ENCODE measurements at places on chromosomes 12 and 14.

- H3K27me3 ChIP-seq = no peaks in the 10 kb centered on the region
- DNase-seq = no peak
- H3K27ac ChIP-seq = no peak overlapping the region
- no peaks in the 10 kb centered on the region for H3K36me3 ChIP-seq
- H3K4me3 ChIP-seq = no peak overlapping the region
- H3K4me1 ChIP-seq = no peaks in the 10 kb centered on the region
Observed at GRCh38 chr12:55051197-55051947, 31.6 kb downstream of the NEUROD4 start.

GRCh38 chr12:56687223-56688128 lies 608 bp downstream of the PTGES3 start:
- no peaks in the 10 kb centered on the region for H3K27me3 ChIP-seq
- H3K36me3 ChIP-seq = no peaks in the 10 kb centered on the region
- H3K4me3 ChIP-seq = peak overlapping the region; percentile 94
- DNase-seq = no peak

- H3K4me1 ChIP-seq = no peaks in the 10 kb centered on the region
- no peak overlapping the region for H3K27ac ChIP-seq
- no peak overlapping the region for H3K4me3 ChIP-seq
- no peaks in the 10 kb centered on the region for H3K36me3 ChIP-seq
Observed at GRCh38 chr12:83573671-83574070, 887.0 kb downstream of the TMTC2 start.

- no peak for DNase-seq
- H3K27me3 ChIP-seq = no peaks in the 10 kb centered on the region
- H3K4me3 ChIP-seq = no peak overlapping the region
- H3K27ac ChIP-seq = peak overlapping the region; percentile 66
Observed at GRCh38 chr12:75720812-75721641, 209.6 kb upstream of the KRR1 start.

- no peaks in the 10 kb centered on the region for H3K36me3 ChIP-seq
- no peak for DNase-seq
- no peaks in the 10 kb centered on the region for H3K27me3 ChIP-seq
- H3K4me3 ChIP-seq = no peak overlapping the region
- H3K4me1 ChIP-seq = no peaks in the 10 kb centered on the region
Observed at GRCh38 chr12:38771871-38772270, 133.5 kb downstream of the CPNE8 start.

DNA sequence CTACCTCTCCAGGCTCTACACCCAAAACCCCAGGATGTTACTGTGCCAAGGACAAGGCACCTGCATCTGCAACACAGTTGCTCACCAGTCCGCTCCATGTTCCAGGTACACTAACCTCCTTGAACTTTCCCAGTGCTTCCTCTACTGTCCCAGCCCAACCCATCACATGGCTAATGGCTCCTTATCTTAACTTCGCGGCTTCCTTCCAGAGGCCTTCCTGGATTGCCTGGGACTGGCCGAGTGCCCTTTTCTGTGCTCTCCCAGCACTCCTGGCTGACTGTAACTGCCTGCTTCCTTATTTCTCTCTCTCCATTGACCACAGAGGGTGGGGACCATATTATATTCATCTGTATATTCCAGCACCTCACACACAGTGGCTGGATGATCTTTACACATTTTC lies 20.9 kb downstream of the POMT2 start:
- DNase-seq = no peak
- H3K36me3 ChIP-seq = no peaks in the 10 kb centered on the region
- H3K4me3 ChIP-seq = no peak overlapping the region
- no peaks in the 10 kb centered on the region for H3K27me3 ChIP-seq
- H3K27ac ChIP-seq = no peak overlapping the region

DNA sequence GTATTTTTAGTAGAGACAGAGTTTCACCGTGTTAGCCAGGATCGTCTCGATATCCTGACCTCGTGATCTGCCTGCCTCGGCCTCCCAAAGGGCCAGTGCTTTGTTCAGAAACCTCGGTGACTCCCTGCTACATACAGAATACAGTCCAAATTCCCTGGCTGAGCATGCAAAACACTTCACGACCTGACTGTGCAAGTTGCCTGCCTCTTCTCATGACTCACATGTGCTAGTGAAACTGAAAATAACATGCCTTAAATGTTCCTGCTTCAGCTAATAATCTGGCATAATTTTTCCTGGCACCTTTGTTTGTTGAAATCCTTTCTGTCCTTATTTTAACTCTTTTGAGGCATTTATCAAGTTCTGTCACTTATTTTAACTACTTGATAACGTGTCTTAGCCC lies 8.2 kb downstream of the DMAC2L start:
- peaks cover 4% of the 10 kb centered on the region for H3K36me3 ChIP-seq
- no peaks in the 10 kb centered on the region for H3K27me3 ChIP-seq
- no peak for DNase-seq
- no peak overlapping the region for H3K4me3 ChIP-seq
- peak overlapping the region; percentile 64 for H3K27ac ChIP-seq
- peaks cover 19% of the 10 kb centered on the region for H3K4me1 ChIP-seq

- no peak overlapping the region for H3K4me3 ChIP-seq
Observed at GRCh38 chr12:116529048-116529447, 30.1 kb upstream of the MAP1LC3B2 start.

GRCh38 chr12:2333491-2334195 lies 280.9 kb downstream of the CACNA1C start:
- H3K27ac ChIP-seq = peak overlapping the region; percentile 33
- H3K4me1 ChIP-seq = peaks cover 32% of the 10 kb centered on the region
- DNase-seq = no peak
- H3K36me3 ChIP-seq = no peaks in the 10 kb centered on the region

DNA sequence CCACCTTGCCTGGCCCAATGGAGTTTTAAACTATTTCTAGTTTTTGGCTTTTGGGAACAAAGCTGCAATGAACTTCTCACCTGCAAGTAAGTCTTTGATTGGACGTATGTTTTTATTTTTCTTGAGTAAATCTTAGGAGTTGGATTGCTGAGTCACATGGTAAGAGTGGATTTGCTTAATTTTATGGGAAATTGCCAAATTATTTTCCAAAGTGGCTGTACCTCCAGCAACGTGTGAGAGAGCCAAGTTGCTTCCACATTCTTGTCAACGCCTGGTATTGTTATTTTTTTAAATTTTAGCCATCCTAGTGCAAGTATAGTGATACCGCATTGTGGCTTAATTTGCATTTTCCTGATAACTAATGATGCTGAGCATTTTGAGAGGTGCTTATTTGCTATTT lies 136.6 kb downstream of the LMNTD1 start:
- no peaks in the 10 kb centered on the region for H3K27me3 ChIP-seq
- no peaks in the 10 kb centered on the region for H3K4me1 ChIP-seq
- no peak overlapping the region for H3K4me3 ChIP-seq

DNA sequence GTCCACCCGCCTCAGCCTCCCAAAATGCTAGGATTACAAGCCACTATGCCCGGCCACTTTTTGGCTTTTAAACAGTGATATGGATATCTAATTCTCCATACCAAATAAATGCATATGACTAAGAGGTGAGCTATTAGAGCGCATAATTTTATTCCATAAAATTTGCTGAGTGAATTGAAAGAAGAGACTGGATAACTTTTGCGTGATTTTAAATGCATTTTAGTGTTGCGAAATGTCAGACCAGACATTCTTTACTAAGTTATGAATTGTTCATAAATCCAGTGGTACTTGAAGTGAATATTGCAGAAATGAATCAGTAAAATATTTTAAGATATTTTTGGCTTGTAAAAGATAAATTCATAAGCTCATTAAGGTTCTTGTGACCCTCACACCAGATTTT lies 50.9 kb upstream of the DIP2B start:
- DNase-seq = no peak
- H3K4me1 ChIP-seq = no peaks in the 10 kb centered on the region
- no peak overlapping the region for H3K27ac ChIP-seq
- H3K27me3 ChIP-seq = no peaks in the 10 kb centered on the region
- H3K4me3 ChIP-seq = no peak overlapping the region

GRCh38 chr14:103372552-103373304 lies 12.5 kb upstream of the MARK3 start:
- no peaks in the 10 kb centered on the region for H3K27me3 ChIP-seq
- no peak overlapping the region for H3K27ac ChIP-seq
- DNase-seq = no peak
- no peak overlapping the region for H3K4me3 ChIP-seq
- no peaks in the 10 kb centered on the region for H3K4me1 ChIP-seq

DNA sequence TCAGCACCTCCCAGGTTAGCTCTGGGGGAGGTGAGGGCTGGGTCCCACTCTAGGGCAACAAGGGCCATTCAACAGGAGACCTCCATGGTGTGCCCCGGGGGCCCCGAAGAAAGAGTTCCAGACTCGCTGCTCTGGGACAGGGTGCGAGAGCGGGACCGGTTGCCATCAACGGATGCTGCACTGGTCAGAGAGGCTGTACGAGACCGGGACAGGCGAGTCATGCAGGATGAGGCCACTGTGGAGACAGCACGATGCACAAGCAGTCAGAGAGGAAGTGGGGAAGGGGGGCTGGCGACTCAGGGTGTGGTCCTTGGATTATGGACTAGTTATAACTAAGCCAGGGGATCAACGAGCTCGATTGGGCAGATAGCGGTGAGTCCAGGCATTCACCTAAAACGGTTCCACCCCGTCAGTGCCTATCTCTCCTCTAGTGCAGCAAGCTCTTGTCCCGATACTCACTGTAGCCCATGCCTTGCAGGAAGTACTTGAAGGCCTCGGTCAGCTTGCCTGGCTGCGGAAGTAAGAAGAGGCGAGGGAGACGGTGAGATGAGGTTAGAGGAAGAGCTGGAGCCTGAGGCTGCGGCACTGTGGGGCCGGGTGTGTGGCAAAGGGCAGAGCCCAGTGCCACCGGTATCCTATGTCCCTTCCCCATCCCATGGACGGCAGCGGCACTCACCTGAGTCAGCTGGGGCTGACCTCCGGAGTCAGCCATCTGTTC lies 7.2 kb downstream of the NDRG2 start:
- no peak for DNase-seq
- H3K27ac ChIP-seq = no peak overlapping the region
- H3K4me1 ChIP-seq = peaks cover 30% of the 10 kb centered on the region
- no peaks in the 10 kb centered on the region for H3K27me3 ChIP-seq

GRCh38 chr12:9848899-9849298 lies 20.3 kb downstream of the CLEC2B start:
- H3K4me1 ChIP-seq = no peaks in the 10 kb centered on the region
- no peak overlapping the region for H3K4me3 ChIP-seq
- no peaks in the 10 kb centered on the region for H3K27me3 ChIP-seq
- no peak overlapping the region for H3K27ac ChIP-seq
- no peak for DNase-seq

DNA sequence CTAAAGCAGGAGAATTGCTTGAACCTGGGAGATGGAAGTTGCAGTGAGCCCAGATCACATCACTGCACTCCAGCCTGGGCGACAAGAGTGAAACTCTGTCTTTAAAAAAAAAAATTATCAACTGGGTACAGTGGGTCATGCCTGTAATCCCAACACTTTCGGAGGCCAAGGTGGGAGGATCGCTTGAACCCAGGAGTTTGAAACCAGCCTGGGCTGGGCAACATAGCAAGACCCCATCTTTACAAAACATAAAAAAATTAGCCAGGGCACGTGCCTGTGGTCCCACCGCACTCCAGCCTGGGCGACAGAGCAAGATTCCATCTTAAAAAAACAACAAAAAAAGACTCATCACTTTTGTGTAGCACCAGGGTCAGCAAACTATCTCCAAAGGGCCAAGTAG lies 7.1 kb upstream of the NANOG start:
- no peaks in the 10 kb centered on the region for H3K36me3 ChIP-seq
- no peaks in the 10 kb centered on the region for H3K27me3 ChIP-seq
- no peak for DNase-seq
- H3K4me3 ChIP-seq = no peak overlapping the region
- no peaks in the 10 kb centered on the region for H3K4me1 ChIP-seq
- no peak overlapping the region for H3K27ac ChIP-seq

GRCh38 chr12:98532687-98533304 lies 17.4 kb downstream of the TMPO start:
- no peaks in the 10 kb centered on the region for H3K36me3 ChIP-seq
- H3K27ac ChIP-seq = no peak overlapping the region
- no peaks in the 10 kb centered on the region for H3K27me3 ChIP-seq
- H3K4me1 ChIP-seq = no peaks in the 10 kb centered on the region

GRCh38 chr12:64172143-64172970 lies 49.7 kb downstream of the KICS2 start:
- DNase-seq = no peak
- no peak overlapping the region for H3K27ac ChIP-seq
- no peaks in the 10 kb centered on the region for H3K27me3 ChIP-seq
- H3K4me3 ChIP-seq = no peak overlapping the region
- no peaks in the 10 kb centered on the region for H3K36me3 ChIP-seq
- no peaks in the 10 kb centered on the region for H3K4me1 ChIP-seq

DNA sequence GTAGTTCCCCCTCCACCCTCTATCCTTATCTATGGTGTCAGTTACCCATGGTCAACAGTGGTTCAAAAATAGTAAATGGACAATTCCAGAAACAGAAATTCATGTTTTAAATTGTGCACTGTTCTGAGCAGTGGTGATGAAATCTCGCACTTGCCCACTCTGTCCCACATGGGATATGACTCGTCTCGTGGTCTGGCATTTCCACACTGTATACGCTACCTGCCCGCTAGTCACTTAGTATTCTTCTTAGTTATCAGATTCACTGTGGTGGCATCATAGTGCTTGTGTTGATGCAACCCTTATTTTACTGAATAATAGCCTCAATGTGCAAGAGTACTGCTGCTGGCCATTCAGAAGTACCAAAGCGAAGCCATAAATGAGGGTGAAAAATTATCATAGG lies 507.0 kb downstream of the SNAPC1 start:
- no peak overlapping the region for H3K4me3 ChIP-seq
- no peaks in the 10 kb centered on the region for H3K27me3 ChIP-seq
- no peak for DNase-seq

DNA sequence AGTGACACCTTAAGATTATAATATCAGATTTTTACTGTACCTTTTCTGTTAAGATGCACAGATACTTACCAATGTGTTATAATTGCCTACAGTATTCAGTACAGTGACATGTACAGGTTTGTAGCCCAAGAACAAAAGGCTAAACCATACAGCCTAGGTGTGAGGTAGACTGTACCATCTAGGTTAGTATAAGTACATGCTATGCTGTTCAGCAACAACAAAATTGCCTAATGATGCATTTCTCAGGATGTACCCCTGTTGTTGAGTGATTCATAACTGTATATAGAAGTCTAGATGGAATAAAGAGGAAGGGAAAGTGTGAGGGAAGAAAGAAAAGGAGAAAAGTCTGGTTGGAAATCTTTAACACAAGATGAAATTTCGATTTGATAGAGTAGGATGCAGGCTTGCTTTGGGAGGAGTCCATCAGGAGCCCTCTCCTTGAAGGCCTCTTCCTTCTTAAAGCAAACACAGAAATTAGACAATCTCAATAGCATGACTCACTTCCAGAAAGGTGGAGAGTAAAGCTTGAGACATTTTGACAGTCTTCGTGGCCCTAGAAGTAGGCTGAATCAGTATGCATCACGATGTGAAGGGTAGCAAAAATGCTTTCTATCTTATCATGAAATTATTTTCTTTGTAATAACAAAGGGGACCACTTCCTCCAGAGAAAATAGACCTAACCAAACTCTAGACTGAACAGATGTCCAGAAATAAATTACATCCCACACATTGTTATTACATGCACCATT lies 191.5 kb downstream of the SYT1 start:
- no peak overlapping the region for H3K4me3 ChIP-seq
- no peaks in the 10 kb centered on the region for H3K36me3 ChIP-seq
- H3K27ac ChIP-seq = no peak overlapping the region
- no peaks in the 10 kb centered on the region for H3K4me1 ChIP-seq

GRCh38 chr14:50762001-50762930 lies 68.7 kb downstream of the NIN start:
- peaks cover 32% of the 10 kb centered on the region for H3K4me1 ChIP-seq
- peak overlapping the region; percentile 72 for H3K27ac ChIP-seq
- DNase-seq = no peak

GRCh38 chr12:64992116-64992515 lies 129.0 kb downstream of the WIF1 start:
- no peaks in the 10 kb centered on the region for H3K27me3 ChIP-seq
- H3K36me3 ChIP-seq = no peaks in the 10 kb centered on the region
- DNase-seq = no peak
- H3K27ac ChIP-seq = no peak overlapping the region
- no peak overlapping the region for H3K4me3 ChIP-seq
